CD4-positive, alpha-beta T cell treated with Interleukin-6 at 100 ng/mL for 8 hours (primary cell): ENCODE measurements at places on chromosomes 1 and 21.

- peak; percentile 70 for DNase-seq
Measured at GRCh38 chr1:101238031-101238628, 1.3 kb downstream of the S1PR1 start.

DNA sequence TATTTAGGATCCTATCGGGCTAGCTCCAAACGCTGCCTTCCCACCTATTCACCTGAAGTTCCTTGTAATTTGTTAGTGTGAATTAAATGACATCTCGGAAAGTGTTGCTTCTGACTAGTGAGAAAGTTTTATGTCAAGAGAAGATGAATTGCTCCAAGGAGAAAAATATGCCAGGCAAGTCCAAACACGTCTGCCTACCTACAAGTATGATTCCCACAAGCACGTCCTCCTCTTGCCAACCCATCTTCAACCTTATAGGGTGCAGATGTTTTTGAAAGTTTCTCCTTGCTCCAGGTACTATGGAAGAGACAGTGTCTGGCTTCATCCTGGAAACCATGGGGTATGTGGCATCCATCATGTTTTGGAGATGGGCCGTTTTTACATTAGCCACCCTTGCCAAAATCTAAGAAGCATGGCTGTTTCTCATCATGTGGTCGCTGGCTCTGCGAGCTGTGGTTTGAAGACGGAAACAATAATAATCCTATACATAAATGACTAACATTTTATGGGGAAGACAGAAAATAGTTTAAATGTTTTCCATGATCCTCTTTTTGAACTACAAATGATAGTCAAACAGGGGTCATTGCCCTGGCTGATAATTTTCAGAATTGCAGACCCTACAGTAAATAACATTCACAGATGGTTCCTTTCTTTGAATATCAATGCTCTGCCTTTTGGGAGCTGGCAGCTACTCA is 505.8 kb downstream of the SMYD3 start:
- DNase-seq: no peak

- no peak for DNase-seq
Measured at GRCh38 chr1:152621993-152622392, 910 bp downstream of the LCE3A start.

GRCh38 chr1:210298296-210298695 is 30.4 kb upstream of the HHAT start:
- DNase-seq: no peak

DNA sequence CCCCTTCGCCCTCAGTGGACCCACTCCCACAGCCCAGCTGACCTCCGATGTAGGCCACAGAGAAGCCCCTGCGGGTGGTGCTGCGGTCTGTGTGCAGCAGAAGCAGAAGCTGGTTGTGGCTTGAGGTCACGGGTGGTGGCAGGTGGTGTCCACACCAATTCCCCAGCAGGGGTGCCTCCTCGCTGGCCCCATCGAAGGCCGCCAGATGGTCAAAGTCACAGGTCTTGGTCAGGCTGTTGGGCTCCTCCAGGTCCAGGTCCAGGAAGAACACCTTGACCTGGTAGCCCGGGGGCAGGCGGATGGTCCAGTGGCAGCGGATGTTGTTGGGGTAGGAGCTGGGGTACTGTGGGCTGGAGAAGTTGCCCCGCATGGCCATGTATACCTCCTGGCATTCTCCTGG is 13.1 kb downstream of the CDCP2 start:
- DNase-seq: no peak

GRCh38 chr1:66575739-66576138 is 41.8 kb downstream of the SGIP1 start:
- no peak for DNase-seq

- no peak for DNase-seq
Measured at GRCh38 chr1:2098301-2098698, 48.1 kb downstream of the PRKCZ start.

DNA sequence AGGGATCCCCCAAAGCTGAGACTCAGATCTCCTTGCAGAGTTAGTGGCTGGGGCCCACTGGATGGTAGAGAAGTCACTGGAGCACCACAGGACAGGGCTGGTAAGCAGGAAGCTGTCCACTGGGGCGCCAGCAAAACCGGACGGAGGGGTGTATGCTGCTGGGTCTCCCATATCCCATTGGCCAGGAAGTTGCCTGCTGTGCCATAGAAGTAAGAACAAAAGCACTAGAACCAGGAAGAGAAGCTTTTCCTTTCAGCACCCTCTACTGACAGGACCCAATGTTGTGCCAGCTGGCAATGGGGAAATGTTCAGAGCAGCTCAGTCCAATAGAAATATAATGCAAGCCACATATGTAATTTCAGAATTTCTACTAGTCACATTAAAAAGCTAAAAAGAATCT is 146.6 kb downstream of the SPATA46 start:
- DNase-seq: no peak

GRCh38 chr1:71179997-71180396 is 99.2 kb upstream of the ZRANB2 start:
- DNase-seq: no peak

DNA sequence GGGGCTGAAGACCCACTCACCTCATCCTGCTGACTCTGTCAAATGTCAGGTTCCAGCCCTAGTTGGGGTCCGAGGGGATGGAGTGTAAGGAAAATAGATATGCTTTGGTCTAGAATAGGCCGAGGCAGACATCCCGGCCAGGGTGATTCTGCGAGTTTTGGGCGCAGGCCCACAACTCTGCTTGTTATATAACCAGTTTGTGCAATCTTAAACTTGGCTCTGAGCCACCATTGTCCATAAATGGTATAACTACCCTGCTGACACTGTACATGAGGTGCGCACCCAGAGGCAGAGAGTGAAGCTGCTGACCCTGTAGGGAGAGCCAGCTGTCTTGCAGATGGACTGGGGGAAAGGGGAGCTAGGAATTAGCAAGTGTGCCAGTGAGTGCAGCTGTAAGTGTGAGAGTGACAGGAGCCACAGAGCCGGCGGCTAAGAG is 1388.8 kb downstream of the AMY1C start:
- DNase-seq: no peak

DNA sequence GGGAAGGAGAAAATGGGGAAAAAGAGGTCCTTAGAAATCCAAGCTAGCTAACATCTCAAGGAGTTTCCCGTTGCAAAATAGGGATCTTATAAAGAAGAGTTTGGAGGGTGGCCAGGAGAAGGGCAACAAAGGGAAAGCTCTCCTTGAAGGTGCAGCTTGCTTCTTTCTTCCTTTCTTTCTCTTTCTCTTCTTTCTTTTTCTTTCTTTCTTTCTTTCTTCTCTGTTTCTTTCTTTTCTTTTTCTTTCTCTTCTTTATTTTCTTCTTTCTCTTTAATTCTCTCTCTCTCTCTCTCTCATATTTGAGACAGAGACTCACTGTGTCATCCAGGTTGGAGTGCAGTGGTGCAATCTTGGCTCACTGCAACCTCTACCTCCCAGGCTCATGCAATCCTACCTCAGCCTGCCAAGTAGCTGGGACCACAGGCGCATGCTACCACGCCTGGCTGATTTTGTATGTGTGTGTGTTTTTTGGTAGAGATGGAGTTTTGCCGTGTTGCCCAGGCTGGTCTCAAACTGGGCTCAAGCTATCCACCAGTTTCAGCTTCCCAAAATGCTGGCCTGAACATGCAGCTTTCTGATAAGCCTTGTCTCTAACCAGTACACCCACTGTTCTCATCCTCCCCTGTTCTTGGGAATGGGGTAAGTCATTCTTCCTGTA is 44.4 kb downstream of the RNF11 start:
- DNase-seq: no peak

DNA sequence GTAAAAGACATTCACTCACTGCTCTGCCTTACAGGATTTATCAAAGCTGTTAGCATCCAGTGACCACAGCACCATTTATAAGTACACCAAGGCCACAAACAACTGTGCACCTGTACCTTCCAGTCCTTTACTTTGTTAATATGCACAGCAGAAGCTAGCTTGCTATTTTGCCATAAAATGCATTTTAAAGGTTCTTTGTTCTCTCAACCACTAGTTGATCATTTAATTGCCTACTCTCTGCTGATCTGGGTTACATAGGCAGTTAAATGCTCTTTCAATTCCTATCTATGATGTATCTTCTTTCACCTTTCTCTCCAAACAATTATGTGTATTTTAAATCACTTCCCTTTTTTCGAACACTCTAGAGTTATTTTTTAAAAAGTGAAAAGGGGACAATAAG is 126.4 kb downstream of the SIPA1L2 start:
- DNase-seq: no peak

- no peak for DNase-seq
Measured at GRCh38 chr1:185719021-185719420, 15.2 kb upstream of the HMCN1 start.

GRCh38 chr1:91080650-91081049 is 58.8 kb upstream of the ZNF644 start:
- DNase-seq: no peak

DNA sequence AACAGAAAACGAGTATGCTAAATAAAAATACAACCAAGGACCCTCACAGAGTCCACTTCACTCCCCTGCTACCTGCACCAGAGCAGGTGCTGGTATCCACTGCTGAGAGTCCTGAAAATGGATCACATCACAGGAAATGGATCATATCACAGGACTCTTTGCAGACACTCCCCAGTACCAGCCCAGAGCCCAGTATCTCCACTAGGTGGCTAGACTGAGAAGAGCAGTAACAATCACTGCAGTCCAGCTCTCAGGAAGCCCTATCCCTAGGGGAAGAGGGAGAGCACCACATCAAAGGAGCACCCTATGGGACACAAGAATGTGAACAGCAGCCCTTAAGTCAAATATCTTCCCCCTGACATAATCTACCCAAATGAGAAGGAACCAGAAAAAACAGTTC is 28.0 kb downstream of the AGBL4 start:
- DNase-seq: no peak

GRCh38 chr1:45152126-45152525 is 54.3 kb downstream of the ZSWIM5 start:
- DNase-seq: no peak

DNA sequence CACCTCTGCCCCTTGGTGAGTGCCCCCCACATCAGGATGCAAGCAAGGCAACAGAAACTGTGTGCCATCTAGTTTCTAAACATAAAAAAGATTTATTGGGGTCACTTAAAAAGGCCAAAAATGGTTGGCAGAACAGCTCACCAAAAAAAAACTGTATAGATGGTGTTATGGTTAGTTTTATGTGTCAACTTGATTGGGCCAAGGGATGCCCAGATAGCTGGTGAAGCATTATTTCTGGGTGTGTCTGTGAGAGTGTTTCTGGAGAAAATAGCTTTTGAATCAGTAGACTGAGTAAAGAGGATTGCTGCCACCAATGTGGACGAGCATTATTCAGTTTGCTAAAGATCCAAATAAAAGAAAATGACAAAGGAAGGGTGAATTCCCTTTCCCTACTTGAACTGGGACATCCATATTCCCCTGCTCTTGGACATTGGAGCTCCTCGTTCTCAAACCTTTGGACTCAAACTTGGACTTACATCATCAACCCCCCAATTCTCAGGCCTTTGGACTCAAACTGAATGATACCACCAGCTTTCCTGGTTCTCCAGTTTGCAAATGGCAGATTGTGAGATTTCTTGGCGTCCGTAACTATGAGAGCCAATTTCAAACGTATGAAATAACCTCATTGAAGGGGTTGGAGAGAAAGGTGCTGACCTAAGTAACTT is 16.9 kb downstream of the CAPN9 start:
- no peak for DNase-seq

GRCh38 chr1:235006816-235007215 is 121.8 kb downstream of the TOMM20 start:
- no peak for DNase-seq

- DNase-seq: no peak
Measured at GRCh38 chr1:197692965-197693364, 82.3 kb downstream of the DENND1B start.

GRCh38 chr1:181033799-181034451 is at the start of gene MR1:
MR1 (plus strand) TSS chr1:181033983; CDS start chr1:181034008, 25 bp downstream.
- peak; percentile 80 for DNase-seq

DNA sequence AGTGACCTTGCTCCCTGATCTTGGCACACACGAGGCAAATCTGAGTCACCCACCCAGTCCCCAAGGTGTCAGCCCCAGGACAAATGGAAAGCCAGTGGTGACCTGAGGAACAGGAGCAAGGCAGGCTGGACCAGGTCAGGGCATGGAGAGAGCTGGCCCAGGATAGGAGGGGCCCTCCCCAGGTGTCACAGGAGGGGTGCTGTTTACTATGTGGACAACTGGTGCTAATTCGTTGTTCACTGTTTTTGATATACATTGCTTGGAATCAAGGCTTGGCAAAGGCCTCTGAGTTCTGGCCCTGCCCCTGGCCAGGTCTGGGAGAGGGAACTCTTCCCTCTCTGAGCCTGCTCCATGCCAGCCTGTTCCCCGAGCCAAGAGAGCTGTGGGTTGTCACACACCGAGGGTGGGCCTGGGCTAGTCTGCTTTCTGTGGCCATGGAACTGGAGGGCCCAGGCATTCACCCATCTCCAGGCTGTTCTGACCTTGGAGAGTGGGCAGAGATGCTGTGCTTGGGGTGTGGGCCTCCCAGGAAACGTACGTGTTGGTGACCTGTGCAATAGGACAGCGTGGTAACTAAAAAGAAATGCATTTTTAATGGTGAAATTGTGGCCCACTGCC is 41.8 kb downstream of the CRYAA start:
- no peak for DNase-seq

DNA sequence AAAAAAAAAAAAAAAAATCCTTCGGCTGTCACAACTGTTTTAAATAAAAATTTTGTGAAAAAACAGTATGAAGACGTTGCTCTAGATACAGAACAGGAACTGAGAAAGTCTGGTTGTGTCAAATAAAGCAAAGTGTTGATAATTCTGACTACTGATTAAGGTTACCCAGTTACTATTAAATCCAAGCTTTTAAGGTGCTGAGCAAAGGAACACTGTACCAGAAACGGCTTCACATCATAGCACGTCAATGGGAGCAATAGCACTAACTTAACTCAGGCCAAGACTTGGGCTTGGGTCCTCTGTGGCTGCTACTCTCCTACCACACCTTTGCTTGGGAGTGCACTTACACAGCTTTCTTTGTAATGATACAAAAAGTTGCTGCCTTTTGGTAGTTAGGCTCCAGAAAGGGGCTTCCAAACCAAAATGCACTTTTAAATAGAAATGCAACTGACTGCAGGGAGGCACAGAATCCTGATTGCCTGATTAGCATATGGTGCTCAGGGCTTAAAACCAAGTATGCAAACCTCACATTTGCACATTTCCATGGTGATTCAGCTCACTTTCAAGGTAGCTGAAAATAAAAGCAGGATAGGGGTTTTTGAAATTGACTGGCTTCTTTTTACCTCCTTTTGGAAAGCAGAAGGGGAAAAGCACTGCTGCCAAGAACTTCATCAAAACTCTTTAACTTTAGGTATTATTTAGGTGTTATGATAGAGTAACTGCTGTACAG is 6.3 kb downstream of the MCL1 start:
- DNase-seq: no peak

DNA sequence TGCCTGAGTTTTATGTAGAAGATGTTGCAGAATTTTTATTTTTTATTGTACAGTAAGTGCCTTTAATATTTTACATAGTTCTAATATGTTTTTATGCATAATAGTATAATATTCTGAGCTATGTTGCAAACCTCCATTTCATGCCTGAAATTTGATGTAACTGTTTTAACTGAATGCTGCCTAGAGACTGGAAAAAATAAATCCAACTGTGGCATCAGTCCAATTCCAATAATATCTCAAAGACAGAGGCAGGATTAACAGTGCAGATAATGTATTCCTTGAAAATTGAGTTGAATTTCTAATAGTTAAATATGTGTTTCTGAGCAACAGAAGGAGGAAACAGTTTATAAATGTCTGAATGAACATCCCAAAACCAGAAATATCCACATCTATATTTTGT is 61.1 kb upstream of the KIF1B start:
- no peak for DNase-seq
